Caki2 (cell line): ENCODE measurements at places on chromosomes 1 and 21. TPM values are rescaled to one million over a fixed set of nuclear protein-coding genes. Genes with fewer than 3 reads are reported as not detected.
A peak's percentile ranks its signal among the peaks of the same experiment; 100 is the strongest.

GRCh38 chr1:112264010-112264409, 132.0 kb upstream of the CTTNBP2NL start:
- DNase-seq: no peak

The MYBPH gene
- not detected in 2 replicates for total RNA-seq

The NFASC gene
- total RNA-seq: not detected in 2 replicates

GRCh38 chr1:94962409-94963265, 35.7 kb upstream of the CNN3 start:
- no peak for DNase-seq

The NBPF11 gene
- 2.4 and 2.5 TPM in 2 replicates for total RNA-seq

GRCh38 chr1:115089420-115090185, at the start of gene TSPAN2:
TSPAN2 (minus strand) TSS chr1:115089503; CDS start chr1:115089432, 71 bp downstream.
- peak; percentile 38 for DNase-seq

The RNU1-3 gene
- total RNA-seq: not detected in 2 replicates

The HES2 gene
- total RNA-seq: 1.5 and 1.8 TPM in 2 replicates

DNA sequence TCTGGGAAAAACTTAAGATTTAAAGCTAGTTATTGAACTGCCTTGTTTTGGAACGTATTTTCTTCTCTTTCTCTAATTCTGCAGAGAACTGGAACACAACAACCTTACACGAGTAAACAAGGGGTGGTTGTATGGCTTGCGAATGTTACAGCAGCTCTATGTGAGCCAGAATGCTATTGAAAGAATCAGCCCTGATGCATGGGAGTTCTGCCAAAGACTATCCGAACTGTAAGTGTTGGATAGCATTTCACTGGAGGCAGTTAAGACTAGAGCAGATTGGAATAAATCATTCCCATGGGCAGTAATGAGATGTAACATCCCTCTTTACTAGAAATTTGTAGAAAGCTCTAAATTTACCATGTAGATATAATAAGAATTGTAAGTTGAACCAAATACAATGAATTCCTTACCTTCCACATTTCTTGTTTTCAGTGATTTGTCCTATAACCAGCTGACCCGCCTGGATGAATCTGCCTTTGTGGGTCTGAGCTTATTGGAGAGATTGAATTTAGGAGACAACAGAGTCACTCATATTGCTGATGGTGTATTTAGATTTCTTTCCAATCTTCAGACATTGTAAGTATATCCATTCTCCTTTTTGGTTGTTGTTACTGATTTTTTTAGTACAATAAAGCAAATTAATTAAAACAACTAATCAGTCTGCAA, 22.9 kb downstream of the LRIG2 start:
- DNase-seq: no peak

- DNase-seq: no peak
Observed at GRCh38 chr1:54519709-54520108, 28.3 kb upstream of the ACOT11 start.

DNA sequence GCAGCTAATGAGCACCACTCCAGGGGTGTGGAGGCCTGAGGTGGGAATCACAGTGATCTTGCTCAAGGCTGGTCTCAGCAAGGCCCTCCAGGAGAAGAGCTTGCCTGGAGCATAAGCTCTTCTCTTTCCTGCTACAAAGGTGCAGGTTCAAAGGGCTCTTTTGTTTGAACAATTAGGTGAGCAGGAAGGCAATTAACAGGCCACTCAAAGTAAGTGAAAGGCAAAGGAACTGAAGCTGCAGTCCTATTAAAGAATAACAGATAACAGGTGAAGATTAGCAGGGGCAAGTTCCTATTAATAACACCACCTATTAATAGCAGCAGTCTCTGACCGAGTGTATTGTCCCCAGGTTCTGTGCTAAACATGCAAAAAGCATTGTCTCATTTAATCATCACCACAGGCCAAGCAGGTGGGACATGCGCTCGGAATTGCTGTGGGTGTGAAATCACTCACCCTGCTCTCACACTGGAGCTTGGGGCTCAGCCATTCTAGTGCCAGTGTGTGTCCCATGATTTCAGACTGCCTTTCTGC, 113.8 kb downstream of the RHOU start:
- DNase-seq: no peak

- no peak for DNase-seq
Observed at GRCh38 chr1:91872559-91873081, 13.3 kb downstream of the TGFBR3 start.

The LEFTY2 gene
- total RNA-seq: not detected in 2 replicates

The ADGRL4 gene
- total RNA-seq: not detected in 2 replicates

GRCh38 chr1:99855914-99856450, 5.8 kb downstream of the AGL start:
- DNase-seq: no peak

DNA sequence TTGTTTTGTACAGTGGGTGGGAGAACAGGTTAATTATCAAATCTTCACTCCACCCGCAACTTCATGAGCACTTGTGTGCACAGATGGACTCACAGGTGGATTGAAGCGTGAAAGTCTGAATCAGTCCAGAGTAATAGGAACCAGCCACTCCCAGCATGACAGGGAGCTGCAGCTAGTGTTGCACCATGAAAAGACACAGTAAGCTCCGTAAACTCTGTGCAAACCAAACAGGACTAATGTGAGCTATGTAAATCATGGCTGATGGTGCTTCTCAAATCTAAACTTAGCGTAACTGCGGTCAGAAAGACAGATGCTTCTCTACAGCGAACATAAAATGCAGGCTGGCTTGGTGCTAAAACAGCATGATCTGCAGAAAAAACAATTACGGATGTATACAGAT, 114.4 kb downstream of the CENPF start:
- DNase-seq: peak; percentile 16

DNA sequence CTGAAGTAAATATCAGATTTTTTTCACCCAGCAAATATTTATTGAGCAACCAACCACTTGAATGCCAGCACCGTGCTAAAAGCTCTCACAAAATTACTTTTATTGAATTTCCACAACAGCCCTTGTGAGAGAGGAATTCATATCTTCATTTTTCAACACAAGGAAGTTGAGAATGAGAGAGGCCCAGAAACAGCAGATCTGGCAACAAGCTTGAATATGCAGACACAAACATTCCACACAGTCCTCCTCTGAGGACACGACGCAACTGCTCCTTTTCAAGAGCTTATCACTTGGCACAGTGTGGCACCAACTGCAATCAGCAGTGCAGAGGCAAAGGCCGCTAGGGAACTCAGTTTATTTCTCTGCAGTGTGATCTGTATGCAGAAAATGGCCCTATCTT, 32.2 kb upstream of the IFNAR2 start:
- no peak for DNase-seq

The MSH4 gene
- not detected in 2 replicates for total RNA-seq

The CAMTA1 gene
- total RNA-seq: 102 and 152 TPM in 2 replicates

The SH3BP5L gene
- 28.4 and 30.8 TPM in 2 replicates for total RNA-seq

- DNase-seq: no peak
Observed at GRCh38 chr1:205570796-205571537, 60.8 kb downstream of the ELK4 start.

GRCh38 chr1:172882791-172883386, 167.9 kb downstream of the TNFSF18 start:
- no peak for DNase-seq

DNA sequence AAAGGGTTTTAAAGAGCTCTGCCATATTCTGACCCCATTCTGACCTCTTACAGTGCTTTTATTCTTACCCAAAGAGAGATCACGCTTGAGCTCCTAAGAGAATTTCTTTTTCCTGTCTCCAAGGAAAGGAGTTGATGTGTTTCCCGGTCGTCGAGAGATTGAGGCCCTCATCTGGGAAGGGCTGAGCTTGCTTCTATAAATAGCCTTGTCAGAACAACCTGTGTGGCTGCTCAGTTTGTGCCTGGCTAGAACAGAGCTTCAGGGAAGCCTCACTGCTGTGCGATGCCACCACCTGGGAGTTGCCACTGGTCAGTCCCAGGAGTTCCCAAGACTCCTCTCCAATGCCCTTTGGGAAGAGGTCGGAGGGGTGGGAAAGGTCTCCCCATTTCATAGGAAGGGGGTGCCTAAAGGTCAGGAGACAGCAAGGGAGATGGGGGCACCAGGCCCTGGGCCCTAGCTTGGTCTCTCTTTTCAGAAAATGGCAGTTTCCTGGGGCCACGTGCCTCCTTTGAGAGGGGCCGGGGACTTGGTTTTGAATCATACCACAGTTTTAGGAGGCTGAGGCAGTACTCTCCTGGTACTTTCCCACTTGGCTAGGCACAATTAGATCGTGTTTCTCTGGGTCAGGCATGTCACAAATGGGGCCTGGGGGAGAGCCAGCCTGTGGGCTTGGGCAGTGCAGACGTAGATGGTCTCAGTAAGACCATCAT, 52.1 kb downstream of the EIF2D start:
- no peak for DNase-seq

The CACNA1S gene
- total RNA-seq: not detected in 2 replicates

The SPATA17 gene
- total RNA-seq: 5.0 and 17.2 TPM in 2 replicates

DNA sequence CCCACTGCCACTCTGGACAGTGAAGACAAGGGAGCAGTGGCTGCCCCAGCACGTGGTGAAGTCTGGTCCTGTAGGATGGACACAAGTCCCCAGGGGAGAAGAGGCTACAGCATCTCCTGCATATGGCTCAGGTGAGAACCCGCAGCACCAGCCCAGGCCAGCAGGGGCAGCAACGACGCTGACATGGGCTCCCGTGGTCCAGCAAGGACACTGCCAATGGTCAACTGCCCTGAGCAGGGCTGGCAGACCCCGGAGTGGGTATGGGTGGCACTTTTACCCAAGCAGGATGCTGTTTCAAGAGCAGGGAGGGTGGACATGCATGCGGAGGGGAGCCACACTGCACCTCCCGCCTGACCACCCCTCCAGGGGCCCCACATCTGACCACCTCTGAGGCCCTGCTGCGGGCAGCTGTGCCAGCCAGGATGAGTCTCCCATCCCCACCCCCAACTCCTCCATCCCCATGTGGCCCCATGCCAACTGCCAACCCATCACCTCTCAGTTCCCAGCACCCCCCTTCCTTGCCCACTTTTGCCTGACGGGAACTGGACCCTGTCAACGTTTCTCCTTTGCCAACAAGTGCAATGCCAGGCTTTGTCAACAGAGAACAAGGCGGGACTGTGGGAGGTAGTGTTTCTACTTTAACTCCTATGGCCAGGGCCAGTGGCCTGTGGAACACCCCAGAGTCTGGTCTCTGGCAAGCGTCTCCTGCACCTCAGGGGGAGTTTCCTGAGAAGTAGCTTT, 8.6 kb downstream of the MORN1 start:
- no peak for DNase-seq

DNA sequence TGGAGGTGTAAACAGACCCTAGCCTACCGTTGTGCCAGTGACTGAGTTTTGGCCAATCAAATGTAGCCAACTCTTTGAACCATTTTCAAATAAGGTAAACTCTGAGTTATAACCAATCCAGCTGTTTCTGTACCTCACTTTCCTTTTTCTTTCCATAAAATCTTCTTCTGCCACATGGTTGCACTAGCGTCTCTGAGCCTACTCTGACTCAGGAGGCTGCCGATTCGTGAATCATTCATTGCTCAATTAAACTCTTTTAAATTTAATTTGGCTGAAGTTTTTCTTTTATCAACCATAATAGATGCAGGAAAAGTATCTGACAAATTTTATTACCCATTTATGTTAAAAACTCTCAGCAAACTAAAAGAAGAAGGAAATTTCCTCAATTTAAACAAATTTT, 111.5 kb upstream of the LYPLAL1 start:
- no peak for DNase-seq

DNA sequence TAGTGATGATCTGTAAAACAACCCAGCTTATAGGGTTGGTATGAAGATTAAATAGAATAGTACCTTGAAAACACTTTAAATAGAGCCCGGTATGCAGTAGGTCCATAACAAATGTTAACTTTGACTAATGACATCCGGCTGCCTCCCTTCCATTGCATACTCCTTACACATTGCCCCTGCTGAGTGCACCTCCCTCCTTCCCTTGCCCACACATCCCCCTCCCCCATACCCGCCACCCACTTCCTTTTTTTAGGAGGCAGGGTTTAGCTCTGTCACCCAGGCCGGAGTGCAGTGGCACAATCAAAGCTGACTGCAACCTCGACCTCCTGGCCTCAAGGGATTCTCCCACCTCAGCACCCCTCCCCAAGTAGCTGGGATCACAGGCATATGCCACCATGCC, 24.4 kb upstream of the ZC3H12A start:
- no peak for DNase-seq

The RAD54L gene
- 9.7 and 23.5 TPM in 2 replicates for total RNA-seq

DNA sequence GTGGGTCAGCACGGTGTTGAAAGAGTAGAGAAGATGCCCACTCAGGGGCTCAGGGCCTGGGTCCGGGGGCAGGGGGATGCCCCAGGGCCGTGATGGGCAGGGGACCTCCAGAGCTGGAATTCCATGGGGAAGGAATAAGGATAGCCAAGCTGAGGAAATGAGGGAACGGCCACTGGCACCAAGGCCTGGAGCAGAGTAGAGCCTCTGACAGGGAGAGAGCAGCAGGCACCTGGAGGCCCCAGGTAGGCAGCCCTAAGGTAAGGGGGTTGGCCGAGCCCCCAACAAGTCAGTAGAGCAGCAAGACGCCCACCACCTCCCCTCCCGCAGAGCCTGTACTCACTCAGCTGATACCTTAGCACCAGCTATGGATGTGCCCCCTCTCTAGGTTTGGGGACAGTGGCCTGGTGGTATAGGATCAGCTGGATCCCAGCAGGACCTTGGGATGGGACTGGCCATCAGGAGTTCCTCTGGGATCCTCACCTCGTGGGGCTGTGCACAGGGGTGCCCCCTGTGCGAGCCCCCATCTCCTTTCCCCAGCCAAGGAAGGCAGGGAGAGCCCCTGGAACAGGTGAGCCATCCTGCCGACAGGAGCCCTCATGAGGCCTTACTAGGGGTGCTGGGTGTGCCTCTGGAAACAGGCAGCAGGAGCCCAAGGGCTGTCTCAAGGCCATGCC, 21.0 kb upstream of the ARF1 start:
- no peak for DNase-seq

The CD247 gene
- not detected in 2 replicates for total RNA-seq

GRCh38 chr1:175599212-175599705, 144.1 kb downstream of the TNR start:
- no peak for DNase-seq

The YARS1 gene
- 78.5 and 86.1 TPM in 2 replicates for total RNA-seq

- no peak for DNase-seq
Observed at GRCh38 chr1:215777370-215777925, 210.3 kb downstream of the KCTD3 start.

The FMN2 gene
- 1.3 and 1.9 TPM in 2 replicates for total RNA-seq

DNA sequence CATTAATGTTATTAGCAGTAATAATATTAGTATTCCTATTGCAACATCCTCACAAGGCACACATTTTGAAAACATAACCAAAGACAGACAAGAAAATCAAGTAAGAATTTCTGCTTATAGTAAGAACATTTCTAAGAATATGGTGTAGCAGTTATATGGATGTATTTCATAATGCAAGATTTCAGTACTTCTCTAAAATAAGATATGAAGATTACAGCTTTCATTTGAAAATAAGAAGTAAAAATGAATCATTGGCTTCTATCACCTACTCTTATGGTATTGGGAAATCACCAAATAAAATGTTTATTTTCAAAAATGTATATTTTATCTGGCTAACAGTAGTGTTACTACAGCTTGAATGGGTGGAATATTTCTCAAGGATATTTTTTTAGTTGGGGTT, 103.8 kb upstream of the USP25 start:
- no peak for DNase-seq
